IMR-90 (cell line): ENCODE measurements at places on chromosomes 5 and 9. TPM values are rescaled to one million over a fixed set of nuclear protein-coding genes. Genes with fewer than 3 reads are reported as not detected.

DNA sequence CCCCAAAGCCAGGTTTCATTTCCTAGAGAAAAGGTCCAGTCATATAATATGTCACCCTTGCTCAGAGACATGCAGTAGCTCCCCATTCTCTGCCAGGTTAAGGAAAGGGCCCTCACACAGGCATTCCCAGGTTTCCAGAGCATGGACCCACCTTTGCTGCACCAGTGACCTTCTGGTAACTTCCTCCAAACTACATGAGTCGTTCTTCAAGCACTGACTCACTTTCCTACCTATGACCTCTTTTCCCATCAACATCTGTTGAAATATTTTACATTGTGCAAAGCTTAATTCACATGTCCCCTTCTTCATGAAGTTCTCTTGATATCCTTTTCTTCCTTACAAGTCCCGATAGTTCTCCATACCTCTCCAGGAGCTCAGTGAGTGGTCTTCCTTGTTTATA is 25.9 kb downstream of the SH3TC2 start:
- no peak overlapping the region for H3K4me3 ChIP-seq
- DNase-seq: peak; percentile 44
- no peak overlapping the region for H3K27ac ChIP-seq
- no peaks in the 10 kb centered on the region for H3K27me3 ChIP-seq
- H3K4me1 ChIP-seq: peaks cover 5% of the 10 kb centered on the region

- no peak overlapping the region for H3K4me3 ChIP-seq
- H3K27ac ChIP-seq: no peak overlapping the region
- DNase-seq: peak; percentile 80
Measured at GRCh38 chr5:121366515-121366914, 485.2 kb upstream of the FTMT start.

DNA sequence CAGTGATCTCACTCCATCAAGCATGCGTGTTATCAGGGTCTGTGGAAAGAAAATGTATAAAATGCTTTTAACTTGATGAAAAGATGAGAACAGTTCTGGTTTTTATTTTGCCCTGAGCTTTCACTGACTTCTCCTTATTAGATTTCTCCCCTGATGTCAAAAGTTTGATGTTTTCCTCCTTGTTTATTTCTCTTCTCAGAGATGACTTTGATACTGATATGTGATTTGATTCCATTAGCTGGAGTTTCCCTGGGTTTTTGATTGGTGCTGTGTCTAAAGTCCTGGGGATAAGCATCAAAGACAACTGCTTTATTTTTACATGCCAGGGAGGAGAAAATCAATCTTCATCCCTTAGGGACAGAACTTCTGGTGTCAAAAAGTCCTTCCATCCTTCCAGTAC is 510.0 kb downstream of the KCTD16 start:
- no peak overlapping the region for H3K4me3 ChIP-seq
- H3K27ac ChIP-seq: no peak overlapping the region
- no peak for DNase-seq
- no peaks in the 10 kb centered on the region for H3K4me1 ChIP-seq
- H3K27me3 ChIP-seq: no peaks in the 10 kb centered on the region
- no peaks in the 10 kb centered on the region for H3K36me3 ChIP-seq

The SPINK9 gene
- not detected in 2 replicates for polyA plus RNA-seq

- peak overlapping the region; percentile 90 for H3K27ac ChIP-seq
- H3K4me3 ChIP-seq: peak overlapping the region; percentile 99
- peaks cover 23% of the 10 kb centered on the region for H3K4me1 ChIP-seq
Measured at GRCh38 chr9:35731415-35732184, 395 bp downstream of the TLN1 start.

DNA sequence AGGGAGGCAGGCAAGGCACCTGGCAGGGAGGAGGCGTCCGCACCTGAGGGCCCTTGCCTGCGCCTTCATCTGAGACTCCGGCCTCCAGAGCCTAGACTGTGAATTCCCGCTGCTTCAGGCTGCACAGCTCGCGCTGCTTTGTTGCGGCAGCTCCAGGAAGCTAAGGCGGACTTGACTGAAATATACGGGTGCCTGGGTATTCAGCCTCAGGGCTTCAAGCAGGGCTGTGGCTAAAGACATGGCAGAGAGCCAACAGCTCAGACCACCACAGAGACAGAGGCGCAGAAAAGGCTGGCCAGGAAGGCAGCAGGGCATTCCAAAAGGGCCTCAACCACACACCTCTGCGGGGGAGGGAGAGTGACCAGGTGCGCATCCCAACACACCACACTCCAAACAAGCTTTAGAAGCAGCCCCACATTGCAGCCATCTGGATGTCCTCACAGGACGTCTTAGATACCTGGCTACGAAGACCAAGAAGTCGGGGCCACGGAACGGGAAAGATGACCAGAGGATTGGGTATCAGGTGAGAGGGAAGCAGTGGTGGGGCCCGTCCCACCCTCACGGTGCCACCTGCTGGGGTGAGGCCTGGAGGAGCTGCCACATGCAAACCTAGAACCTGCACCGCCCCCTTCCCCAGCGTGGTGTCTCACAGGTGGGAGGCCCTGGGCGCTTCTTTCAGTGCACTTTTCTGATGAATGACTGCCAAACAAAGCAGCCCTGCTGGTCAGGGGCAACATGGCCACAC is 1.7 kb upstream of the DPH7 start:
- DNase-seq: no peak
- no peak overlapping the region for H3K27ac ChIP-seq
- H3K27me3 ChIP-seq: no peaks in the 10 kb centered on the region
- no peak overlapping the region for H3K4me3 ChIP-seq
- H3K36me3 ChIP-seq: peaks cover 29% of the 10 kb centered on the region

DNA sequence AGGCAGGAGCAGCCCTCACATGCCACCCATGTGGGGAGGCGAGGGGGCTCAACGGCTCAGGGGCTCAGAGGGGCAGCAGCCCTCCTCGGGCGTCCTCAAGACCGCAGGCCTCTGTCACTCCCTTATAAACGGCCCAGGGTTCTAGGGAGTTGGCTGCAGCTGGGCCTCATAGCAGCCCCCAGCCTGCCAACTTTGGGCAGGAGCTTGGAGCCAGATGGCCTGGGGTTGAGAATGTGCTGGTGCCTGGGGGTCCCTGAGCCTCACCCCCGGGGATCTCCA is 51.0 kb upstream of the RNU6ATAC start:
- H3K4me3 ChIP-seq: no peak overlapping the region
- no peak for DNase-seq
- no peaks in the 10 kb centered on the region for H3K36me3 ChIP-seq
- no peaks in the 10 kb centered on the region for H3K27me3 ChIP-seq

The CHSY3 gene
- polyA plus RNA-seq: 0.46 and 0.62 TPM in 2 replicates

The KIAA0825 gene
- 0.20 and 0.46 TPM in 2 replicates for polyA plus RNA-seq

GRCh38 chr9:99451112-99451606 is 229.1 kb downstream of the SEC61B start:
- H3K4me1 ChIP-seq: peaks cover 4% of the 10 kb centered on the region
- H3K27ac ChIP-seq: no peak overlapping the region
- DNase-seq: no peak
- H3K4me3 ChIP-seq: no peak overlapping the region
- no peaks in the 10 kb centered on the region for H3K36me3 ChIP-seq

- H3K27me3 ChIP-seq: peaks cover 63% of the 10 kb centered on the region
- DNase-seq: no peak
- H3K27ac ChIP-seq: no peak overlapping the region
- no peaks in the 10 kb centered on the region for H3K36me3 ChIP-seq
- H3K4me1 ChIP-seq: no peaks in the 10 kb centered on the region
Measured at GRCh38 chr5:1151316-1151715, 39.5 kb upstream of the SLC12A7 start.

DNA sequence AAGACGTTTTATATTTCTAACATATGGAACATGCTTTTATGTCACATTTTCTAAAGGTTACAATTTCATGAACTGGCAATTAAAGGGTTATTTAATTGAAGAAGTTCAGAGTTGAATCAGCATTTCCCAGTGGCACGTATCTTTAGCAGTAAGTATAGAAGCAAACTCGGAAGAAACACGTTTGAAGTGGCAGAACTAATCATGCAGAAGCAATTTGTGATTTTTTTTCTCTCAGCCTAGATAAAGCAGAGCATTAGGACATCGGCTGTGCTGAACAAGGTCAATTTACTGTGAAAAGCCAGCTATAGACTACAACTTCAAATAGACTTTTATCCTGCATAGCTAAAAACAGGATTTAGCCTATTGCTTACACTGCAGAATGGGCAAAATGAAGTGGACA is 104.7 kb downstream of the ISL1 start:
- DNase-seq: no peak
- no peak overlapping the region for H3K27ac ChIP-seq
- no peaks in the 10 kb centered on the region for H3K4me1 ChIP-seq
- no peaks in the 10 kb centered on the region for H3K27me3 ChIP-seq
- no peak overlapping the region for H3K4me3 ChIP-seq

The SLC6A3 gene
- not detected in 2 replicates for polyA plus RNA-seq

- H3K27me3 ChIP-seq: no peaks in the 10 kb centered on the region
- no peak overlapping the region for H3K4me3 ChIP-seq
- DNase-seq: no peak
- H3K4me1 ChIP-seq: peaks cover 9% of the 10 kb centered on the region
- no peaks in the 10 kb centered on the region for H3K36me3 ChIP-seq
Measured at GRCh38 chr5:35920890-35921289, 17.5 kb downstream of the CAPSL start.

DNA sequence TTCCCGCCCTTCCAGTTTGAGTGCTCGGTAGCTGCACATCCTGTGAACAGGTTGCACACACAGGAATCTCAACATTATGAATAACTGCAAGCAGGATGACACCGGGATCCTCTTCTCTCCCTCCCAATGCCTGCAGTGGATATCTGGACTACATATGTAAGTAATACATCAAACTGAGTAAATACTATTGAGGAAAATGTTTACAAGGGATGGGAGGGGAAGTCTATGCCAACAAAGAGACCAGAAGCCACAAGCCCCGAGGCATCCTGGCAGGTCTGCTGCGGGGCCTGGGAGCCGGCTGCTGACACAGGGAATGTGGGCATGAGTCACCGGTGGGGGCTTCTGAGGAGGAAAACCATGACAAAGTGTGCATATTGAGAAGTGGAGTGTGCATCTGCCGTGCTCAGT is 8.6 kb upstream of the ANKRD33B start:
- H3K4me1 ChIP-seq: peaks cover 39% of the 10 kb centered on the region
- H3K36me3 ChIP-seq: no peaks in the 10 kb centered on the region
- H3K4me3 ChIP-seq: no peak overlapping the region
- DNase-seq: peak; percentile 91
- H3K27me3 ChIP-seq: no peaks in the 10 kb centered on the region
- H3K27ac ChIP-seq: peak overlapping the region; percentile 4; the same call in 1 of the 2 replicates

DNA sequence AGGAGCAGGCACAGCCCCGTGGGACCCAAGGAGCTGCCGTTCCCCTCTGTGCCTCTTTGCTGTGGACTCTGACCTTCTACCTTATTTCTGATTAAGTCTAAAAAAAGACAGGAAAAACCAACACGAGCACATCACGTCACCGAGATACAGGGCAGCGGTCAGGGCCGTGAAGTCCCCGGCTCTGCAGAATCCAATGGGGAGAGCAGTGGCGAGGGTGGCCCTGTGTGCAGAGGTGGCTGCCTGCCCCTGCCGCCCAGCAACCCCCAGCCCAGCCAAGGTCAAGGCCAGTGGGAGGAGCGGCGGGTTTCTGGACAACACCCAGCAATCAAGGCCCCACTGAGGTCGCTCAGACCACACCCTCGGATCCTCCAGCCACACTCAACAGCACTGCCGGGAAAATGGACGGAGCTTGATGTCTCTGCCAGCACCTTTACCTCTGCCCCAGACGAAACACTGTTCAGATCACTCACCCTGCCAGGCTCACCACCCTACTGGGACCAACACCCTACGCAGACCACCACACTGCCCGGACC is 32.7 kb upstream of the SLC9A3 start:
- no peak overlapping the region for H3K27ac ChIP-seq
- no peak overlapping the region for H3K4me3 ChIP-seq
- peaks cover 17% of the 10 kb centered on the region for H3K27me3 ChIP-seq
- no peaks in the 10 kb centered on the region for H3K36me3 ChIP-seq

The GFI1B gene
- 0.02 TPM in 1 of 2 replicates, not detected in the other for polyA plus RNA-seq

- peaks cover 27% of the 10 kb centered on the region for H3K4me1 ChIP-seq
- no peaks in the 10 kb centered on the region for H3K27me3 ChIP-seq
- H3K36me3 ChIP-seq: peaks cover 2% of the 10 kb centered on the region; the same call in 1 of the 2 replicates
Measured at GRCh38 chr9:35537913-35538312, 48.0 kb downstream of the RUSC2 start.

DNA sequence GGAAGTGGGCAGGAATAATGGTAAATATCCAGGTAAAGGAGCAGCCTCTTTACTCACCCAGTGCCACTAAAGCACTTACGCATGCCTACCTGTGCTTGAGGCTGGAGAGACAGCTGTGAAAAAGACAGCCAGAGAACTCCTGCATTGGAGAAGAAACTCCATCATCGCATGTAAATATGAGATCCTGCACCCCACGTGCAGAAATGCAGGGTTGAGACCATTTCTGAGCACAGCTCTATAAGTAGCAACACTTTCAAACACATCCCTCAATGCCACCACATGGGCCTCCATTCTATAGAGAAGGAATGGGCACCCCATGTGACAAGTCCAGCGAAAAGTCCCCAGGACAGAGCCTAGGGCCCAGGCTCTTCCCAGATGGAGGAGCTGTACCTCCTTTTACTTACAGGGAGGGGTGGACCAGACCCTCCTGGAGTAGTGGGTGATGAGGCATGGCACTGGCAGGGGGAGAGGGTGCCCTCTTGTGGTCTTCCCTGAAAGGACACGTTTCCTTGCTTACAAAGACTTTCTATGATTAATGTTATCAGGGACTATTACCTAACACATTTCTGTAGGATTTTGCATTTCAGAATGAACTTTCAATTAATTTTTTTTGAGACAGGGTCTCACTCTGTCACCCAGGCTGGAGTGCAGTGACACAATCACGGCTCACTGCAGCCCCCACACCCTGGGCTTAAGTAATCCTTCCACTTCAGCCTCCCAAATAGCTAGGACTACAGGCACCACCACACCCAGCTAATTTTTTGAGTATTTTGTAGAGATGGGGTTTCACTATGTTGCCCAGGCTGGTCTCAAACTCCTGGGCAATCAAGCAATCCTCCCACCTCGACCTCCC is 55.3 kb upstream of the IL17B start:
- peaks cover 8% of the 10 kb centered on the region; the same call in 1 of the 2 replicates for H3K4me1 ChIP-seq
- peak; percentile 82 for DNase-seq
- peaks cover 21% of the 10 kb centered on the region for H3K36me3 ChIP-seq

- no peaks in the 10 kb centered on the region for H3K27me3 ChIP-seq
- no peak overlapping the region for H3K27ac ChIP-seq
- DNase-seq: peak; percentile 33
- no peaks in the 10 kb centered on the region for H3K36me3 ChIP-seq
- H3K4me3 ChIP-seq: no peak overlapping the region
- no peaks in the 10 kb centered on the region for H3K4me1 ChIP-seq
Measured at GRCh38 chr5:165328846-165329245, 1823.4 kb downstream of the MAT2B start.
